ENCODE measurements at places on chromosomes 6 and 20.

GRCh38 chr20:64090165-64090564 lies 6.0 kb upstream of the LKAAEAR1 start:
- DNase-seq, result no peak

GRCh38 chr20:4151991-4152695 lies 136.8 kb upstream of the RNF24 start:
- no peak for DNase-seq

- no peak for DNase-seq
These were observed 843 bp upstream of the HEY2 start for GRCh38 chr6:125748406-125749172.

- no peak for DNase-seq
These were observed 2.5 kb downstream of the LRRC1 start for GRCh38 chr6:53797304-53797703.

- no peak for DNase-seq
These were observed 152.8 kb downstream of the NFATC2 start for GRCh38 chr20:51389543-51390264.

- peak; percentile 8 for DNase-seq
These were observed 445.9 kb upstream of the JARID2 start for GRCh38 chr6:14799928-14800327.

GRCh38 chr6:103720393-103720792 lies 1139.3 kb downstream of the HACE1 start:
- no peak for DNase-seq

DNA sequence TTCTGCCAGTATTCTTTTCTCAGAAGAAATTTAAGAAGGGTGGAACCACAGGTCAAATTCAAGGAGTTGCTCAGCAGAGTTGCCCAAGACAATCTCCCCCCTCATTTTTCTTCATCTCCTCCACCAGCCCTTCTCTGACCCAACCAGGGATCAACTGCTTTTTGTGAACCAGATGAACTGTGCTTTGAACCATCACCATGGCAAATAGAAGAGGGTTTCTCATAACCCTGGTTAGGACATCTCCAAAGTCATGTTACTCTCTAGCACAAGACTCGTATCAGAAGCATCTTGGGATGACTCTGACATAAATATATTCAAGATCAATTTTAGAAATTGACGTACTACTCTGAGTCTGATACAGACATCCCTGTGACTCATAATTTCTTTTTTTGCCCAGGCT lies 130.7 kb downstream of the ALDH8A1 start:
- no peak for DNase-seq

DNA sequence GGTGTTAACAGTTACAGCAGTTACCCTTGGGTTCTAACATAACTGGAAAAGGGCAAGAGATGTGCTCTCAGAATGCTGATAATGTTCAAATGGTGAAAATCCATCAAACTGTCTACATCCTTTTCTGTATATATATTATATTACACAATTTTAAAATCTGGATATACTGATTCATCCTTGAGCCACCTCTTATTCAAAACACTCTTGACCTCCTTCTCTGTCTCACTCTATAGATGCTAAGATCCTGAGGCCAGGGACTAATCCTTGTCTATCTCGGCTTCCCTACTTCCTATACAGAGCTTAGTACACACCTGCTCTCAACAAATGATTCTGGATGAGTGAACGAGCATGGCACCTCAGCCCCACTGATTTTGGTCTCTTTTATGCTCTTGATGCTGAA lies 47.3 kb downstream of the HIVEP2 start:
- DNase-seq, result no peak

DNA sequence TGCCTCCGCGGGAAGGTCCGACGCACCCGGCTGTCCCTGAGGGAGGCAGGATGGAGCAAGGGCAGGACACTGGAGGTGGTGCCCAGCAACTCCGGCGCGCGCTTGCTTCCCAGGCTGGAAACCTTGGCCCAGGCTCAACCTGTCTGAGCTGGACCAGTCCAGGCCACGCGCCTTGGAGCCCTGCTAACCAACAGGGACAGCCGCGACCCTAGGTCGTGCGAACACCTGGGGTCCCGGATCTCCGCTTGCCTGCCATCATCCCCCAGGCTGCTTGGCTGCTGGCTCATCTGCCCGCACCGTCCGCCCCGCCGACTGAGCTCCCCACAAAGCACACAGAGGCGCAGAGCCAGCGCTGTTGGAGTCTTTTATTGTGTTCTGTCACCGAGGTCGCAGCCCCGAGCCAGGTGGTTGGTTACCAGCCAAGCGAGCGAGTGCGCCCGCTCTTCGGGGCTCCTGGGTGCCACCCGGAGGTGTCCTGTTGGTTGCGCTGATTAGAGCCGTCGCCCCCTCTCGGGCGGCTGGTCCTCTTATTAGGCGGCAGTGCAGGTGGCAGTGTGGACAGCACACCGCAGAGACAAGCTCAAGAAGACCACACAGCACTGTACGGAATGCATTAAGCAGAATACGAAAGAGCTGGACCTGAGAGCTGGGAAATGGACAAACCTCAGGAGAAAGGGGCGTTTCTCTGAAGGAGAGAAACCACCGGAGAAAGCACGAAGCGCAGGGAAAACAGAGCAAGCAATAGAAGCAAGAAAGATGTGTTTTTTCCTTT lies 3.8 kb downstream of the COL12A1 start:
- DNase-seq, result no peak

DNA sequence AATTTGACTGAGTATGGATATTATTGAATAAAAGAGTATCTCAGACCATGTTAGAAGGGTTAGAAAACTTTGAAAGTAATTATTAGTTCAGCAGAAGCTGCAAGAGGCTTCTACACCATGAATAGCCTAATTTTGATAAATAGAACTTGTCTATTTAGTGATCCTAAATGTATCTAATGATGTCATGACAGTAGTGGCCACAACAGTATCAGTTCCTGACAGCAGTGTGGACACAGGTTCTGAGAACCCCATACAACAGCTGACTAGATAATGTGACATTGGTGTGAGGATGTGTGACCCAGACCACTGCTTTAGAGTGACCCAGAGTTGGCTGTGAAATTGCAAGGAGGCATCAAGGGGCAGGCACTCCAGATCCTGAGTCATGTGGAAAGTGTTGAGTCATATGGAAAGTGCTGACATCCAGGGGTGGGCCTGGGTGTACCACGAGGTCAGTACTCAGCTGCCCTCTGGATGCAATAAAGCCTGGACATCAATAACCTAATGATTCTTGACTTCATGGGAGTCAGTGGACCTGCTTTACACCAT lies 754.7 kb downstream of the DHX35 start:
- DNase-seq, result no peak

DNA sequence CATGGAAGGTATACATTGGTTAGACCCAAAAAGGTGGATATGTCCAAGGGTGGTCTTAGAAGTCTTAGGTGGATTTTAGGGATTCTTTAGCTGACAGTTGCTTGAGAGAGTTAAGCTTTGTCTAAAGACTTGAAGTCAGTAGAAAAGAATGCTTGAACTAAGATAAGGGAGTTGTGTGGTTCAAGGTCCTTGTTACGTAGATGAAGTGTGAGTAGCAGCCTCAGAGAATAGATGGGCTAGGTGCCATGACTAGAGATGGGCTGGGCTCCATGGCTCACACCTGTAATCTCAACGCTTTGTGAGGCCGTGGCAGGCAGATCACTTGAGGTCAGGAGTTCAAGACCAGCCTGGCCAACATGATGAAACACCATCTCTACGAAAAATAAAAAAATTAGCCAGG lies 1.7 kb downstream of the SHLD1 start:
- no peak for DNase-seq

DNA sequence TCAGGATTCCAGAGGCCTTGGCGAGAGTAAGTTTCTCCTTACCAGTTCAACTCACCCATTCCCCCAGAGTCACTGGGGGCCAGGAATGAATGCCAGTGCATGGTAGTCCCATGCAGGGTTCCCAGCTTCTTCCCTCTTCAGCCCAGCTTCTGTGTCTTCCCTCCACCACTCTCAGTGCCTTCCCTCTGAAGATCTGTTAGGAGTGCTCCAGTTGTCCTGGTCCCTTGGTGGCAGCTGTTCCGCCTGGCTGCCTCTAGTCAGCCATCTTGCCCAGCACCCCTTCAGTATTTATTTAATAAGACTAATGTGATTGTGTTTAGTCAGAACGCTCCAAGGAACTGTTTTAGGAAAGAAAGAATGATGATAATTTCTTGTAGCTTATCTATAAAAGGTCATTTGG lies 23.1 kb downstream of the FIG4 start:
- DNase-seq, result no peak

GRCh38 chr6:89555031-89555430 lies 83.5 kb downstream of the LYRM2 start:
- DNase-seq, result no peak

- DNase-seq, result no peak
These were observed 428.1 kb upstream of the KHDRBS2 start for GRCh38 chr6:62714112-62714511.

DNA sequence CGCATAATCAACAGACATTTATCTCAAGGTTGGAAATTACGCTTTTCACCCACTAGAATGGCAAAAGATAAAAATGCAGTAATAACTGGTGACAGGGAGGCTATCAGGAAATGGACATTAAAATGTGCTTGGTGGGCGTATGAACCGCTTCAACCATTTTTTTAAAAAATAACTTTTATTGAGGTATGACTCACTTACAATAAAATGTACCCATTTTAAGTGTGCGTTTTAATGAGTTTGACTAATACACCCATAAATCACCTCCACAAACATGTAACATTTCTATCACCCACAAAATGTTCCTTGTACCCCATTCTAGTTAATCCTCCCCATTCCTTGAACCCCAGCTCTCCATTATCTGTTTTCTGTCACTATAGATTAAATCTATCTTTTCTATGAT lies 96.8 kb downstream of the IYD start:
- DNase-seq, result no peak

DNA sequence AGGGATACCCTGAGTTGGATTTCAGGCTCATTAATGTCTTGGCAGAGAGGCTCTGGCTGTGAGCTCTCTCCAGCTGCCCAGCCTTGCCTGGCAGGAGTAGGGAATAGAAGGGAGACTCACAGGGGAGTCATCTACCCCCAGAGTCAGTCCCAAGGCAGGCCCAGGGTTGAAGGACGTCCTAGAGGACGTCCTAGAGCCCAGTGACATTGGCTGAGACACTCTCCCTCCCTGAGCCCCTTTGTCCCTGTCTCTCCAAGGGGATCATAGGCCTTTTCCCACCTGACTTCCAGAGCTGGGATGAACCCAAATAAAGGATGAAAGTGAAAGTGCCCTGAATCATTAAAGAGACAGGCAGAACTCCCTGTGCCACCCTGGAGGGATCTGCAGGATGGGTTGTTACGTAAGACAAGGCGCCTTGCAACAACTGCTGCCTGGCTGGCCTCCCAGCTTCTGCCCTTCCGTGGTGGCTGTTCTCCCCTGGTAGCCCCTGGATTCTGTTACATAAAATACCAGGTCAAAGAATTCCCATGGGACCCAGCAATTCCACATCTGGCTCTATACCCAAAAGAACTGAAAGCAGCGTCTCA lies 53.6 kb upstream of the SIRPA start:
- DNase-seq, result no peak

DNA sequence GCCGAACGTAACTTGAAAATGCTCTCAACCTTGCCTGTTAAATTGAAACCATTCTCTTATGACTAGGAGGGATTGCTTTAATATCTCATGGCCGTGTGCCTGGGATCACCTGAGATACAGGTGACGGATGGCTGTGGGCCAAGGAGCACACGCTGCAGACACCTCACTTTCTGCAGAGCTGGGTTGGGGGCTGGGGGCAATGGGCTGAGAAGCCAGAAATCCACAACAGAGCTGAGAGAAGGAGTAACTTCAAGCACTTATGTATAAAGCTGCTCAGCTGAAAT lies 170.9 kb downstream of the DTNBP1 start:
- DNase-seq, result no peak

DNA sequence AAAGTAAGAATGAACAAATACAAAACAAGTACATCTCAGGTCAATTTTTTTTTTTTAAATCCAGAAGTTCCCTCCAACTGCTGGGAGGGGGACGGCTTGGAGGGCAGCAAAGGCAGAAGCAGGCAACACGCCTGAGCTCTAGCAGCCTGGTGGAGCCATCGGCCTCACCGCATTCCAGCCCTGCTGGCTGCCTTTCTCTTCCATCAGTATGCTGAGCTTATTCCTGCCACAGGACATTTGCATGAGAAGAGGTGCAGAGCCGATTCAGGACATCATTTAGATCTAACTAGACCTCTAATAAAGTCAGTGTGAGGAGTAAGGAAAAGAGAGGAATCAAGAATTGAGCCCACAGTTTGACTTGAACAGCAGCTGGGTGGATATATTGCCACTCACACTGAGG lies 318.8 kb downstream of the ZFAND3 start:
- DNase-seq, result no peak

DNA sequence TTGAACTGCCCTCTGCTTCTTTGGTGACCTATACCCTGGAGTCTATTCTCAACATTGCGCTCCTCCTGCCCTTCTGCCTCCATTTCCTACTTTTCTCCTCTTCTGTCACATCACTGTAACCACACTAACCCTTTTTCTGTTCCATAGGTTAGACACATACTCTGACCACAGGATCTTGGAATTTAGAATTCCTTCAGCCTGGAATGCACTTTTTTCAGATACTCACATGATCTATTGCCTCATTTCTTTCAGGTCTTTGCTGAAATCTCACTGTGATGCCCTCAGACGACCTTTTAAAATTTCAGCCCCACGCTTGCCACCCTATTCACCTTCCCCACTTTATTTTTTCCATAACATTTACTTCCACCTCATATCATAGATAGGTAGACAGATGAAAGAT lies 5.1 kb downstream of the VNN1 start:
- DNase-seq, result no peak

DNA sequence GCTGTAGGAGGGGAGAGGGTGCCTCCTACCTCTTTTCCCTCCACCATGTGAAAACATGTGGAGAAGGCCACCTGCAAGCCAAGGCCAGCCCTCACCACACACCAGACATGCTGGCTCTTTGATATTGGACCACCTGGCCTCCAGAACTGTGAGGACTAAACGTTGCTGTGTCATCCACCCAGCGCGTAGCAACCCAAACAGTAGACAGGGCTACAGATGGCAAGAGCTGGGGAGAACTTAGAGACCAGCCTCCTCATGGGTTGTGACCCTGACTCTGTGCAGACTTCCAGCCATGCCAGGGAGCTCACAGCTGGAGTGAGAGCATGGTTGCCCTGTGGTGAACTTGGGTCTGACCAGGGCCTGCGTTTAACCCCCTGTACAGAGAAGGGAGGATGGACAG lies 195.9 kb upstream of the CST7 start:
- no peak for DNase-seq

DNA sequence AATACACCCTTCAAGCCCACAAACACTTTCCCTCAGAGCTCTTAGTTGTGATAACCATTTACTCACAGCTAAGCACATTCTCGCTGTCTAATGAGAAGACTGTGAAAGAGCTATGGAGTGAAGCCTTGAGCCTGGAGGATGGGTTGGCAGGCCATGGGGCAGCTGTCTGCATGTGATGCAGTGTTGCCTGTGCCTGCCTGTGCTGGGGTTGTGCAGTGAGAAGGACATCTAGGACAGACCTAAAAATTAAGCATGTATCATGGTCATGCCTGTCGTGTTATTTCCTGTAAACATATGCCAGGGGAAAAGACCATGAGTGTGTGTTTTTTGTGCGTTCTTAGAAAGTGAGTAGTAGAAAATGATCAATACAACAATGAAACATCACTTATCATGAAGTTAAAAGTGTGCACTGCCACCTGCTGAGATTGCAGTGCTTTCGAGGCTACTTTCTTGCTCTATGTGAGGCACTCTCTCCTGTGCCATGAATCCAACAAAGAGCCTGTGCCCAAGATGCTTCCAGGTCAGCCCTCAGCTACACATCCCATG lies 8.1 kb upstream of the ZC3H12D start:
- no peak for DNase-seq
